ENCODE measurements at places on chromosomes 4 and X. TPM values are rescaled to one million over a fixed set of nuclear protein-coding genes. Genes with fewer than 3 reads are reported as not detected.

GRCh38 chr4:59971952-59972351 lies 1228.2 kb upstream of the ADGRL3 start:
- H3K27me3 ChIP-seq: no peaks in the 10 kb centered on the region
- DNase-seq: no peak
- no peaks in the 10 kb centered on the region for H3K4me1 ChIP-seq
- H3K27ac ChIP-seq: no peak overlapping the region
- H3K4me3 ChIP-seq: no peak overlapping the region

DNA sequence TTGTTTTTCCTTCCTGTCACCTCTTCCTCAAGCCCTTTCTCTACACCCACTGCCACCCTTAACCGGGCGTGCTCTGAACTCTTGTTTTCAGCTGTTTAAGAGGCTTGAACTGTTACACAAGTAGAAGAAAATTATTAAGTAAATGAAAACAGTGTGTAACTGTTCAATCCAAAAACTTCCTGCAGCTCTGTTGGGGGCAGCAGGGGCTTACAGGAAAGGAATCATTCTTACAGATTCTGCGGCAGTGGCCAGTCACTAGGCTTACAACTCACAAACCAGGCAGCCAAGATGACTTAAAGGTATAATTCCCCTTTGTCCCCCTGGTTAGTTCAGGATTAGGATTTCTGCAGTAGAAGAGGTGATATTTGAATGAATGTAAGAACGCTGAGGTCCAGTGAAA lies 70.2 kb upstream of the ETNPPL start:
- peak; percentile 64 for DNase-seq
- no peaks in the 10 kb centered on the region for H3K27me3 ChIP-seq

DNA sequence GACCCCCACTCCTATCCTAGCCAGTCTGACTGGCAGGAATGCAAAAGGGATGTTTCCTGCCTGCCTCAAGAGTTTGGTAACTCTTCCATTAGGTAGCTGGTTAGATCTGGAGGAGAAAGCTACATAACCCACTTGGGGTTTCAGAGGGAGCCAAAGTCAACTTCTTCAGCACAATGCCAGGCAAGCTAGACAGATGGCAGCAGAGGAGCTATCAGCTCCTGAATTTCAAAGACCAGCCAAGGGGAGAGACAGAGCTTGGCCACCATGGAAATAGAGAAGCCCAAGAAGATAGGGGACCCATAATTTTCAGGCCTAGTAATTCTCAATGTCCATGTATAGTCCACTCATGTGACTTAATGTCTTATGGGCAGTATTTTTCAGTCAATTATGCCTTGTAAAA lies 56.4 kb downstream of the PGRMC1 start:
- no peak for DNase-seq
- H3K36me3 ChIP-seq: no peaks in the 10 kb centered on the region
- no peak overlapping the region for H3K4me3 ChIP-seq
- H3K27me3 ChIP-seq: no peaks in the 10 kb centered on the region
- no peak overlapping the region for H3K27ac ChIP-seq

Gene KLF3
- total RNA-seq: 38.4 TPM

GRCh38 chrX:40506201-40506985 lies 74.4 kb upstream of the ATP6AP2 start:
- no peaks in the 10 kb centered on the region for H3K27me3 ChIP-seq
- no peaks in the 10 kb centered on the region for H3K36me3 ChIP-seq
- DNase-seq: no peak
- no peak overlapping the region for H3K4me3 ChIP-seq

DNA sequence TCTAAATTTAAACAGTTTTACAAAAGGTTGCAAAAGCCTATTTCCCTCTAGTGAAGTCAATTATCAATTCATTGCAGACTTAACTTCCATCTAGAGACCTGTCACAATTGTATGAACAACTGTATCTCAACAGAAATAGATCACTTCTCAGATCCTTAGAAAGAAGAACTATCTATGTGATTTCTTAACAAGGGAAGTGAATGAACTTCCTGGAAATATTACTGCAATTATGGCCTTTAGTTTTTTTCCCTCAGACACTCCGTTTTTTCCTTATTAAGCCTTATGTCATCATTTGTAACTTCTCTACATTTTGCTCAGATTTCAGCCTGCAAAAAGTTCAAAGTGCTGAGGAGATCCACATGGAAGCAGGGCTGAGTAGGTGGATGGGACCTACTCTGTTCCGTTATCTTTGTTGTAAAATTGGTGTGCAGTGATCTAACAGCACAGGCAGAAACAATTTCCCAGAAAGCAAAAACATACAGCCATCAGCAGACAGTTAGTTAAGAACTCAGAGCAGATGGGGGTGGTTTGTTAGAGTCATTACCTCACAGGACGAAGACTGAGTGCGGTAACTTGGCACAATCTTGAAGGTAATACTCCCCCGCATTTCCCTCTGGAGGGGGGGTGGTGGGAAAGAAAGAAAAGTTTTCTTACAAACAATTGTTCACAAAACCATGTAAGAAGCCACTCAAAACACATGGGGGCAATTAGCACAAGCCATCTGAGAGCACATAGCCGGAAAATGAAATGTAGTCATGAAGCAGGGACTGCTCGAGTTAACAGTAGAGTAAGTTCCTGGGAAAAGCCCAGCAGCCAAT lies 112.3 kb downstream of the NYX start:
- no peaks in the 10 kb centered on the region for H3K36me3 ChIP-seq
- H3K27me3 ChIP-seq: no peaks in the 10 kb centered on the region
- H3K4me3 ChIP-seq: no peak overlapping the region
- DNase-seq: peak; percentile 39
- H3K27ac ChIP-seq: no peak overlapping the region
- H3K4me1 ChIP-seq: peaks cover 12% of the 10 kb centered on the region

- no peaks in the 10 kb centered on the region for H3K4me1 ChIP-seq
- no peak overlapping the region for H3K27ac ChIP-seq
- H3K36me3 ChIP-seq: no peaks in the 10 kb centered on the region
- H3K27me3 ChIP-seq: no peaks in the 10 kb centered on the region
These were observed 28.7 kb downstream of the CLDN34 start for GRCh38 chrX:9995855-9996339.

Gene LDB2
- total RNA-seq: 45.1 TPM

DNA sequence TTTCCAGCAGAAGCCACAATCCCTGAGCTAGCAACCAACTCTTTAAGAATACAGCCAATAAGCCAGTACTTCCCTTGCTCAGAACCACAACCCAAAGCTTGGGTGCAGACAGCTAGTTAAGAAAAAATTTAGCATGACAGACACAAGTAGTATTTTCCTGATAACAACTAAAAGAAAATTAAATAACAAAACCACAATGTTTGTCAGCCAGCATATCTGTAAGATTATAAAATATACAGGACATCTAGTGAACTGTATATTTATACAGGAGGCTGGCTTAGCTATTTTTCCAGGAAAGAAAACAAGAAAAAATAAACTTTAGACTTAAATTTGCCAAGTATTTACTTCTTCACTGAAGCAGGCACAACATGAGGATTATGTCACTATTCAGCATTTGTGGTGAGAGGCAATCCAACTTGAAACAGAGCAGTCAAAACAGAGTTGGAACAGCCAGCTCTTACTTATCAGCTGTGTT lies 6.6 kb downstream of the PF4V1 start:
- no peaks in the 10 kb centered on the region for H3K36me3 ChIP-seq
- no peaks in the 10 kb centered on the region for H3K27me3 ChIP-seq
- no peak overlapping the region for H3K27ac ChIP-seq
- no peak for DNase-seq

- no peak overlapping the region for H3K27ac ChIP-seq
- no peak for DNase-seq
- H3K27me3 ChIP-seq: no peaks in the 10 kb centered on the region
- peaks cover 3% of the 10 kb centered on the region for H3K4me1 ChIP-seq
These were observed 18.7 kb upstream of the GPR34 start for GRCh38 chrX:41670112-41670511.

Gene EIF2S3
- 225 TPM for total RNA-seq

DNA sequence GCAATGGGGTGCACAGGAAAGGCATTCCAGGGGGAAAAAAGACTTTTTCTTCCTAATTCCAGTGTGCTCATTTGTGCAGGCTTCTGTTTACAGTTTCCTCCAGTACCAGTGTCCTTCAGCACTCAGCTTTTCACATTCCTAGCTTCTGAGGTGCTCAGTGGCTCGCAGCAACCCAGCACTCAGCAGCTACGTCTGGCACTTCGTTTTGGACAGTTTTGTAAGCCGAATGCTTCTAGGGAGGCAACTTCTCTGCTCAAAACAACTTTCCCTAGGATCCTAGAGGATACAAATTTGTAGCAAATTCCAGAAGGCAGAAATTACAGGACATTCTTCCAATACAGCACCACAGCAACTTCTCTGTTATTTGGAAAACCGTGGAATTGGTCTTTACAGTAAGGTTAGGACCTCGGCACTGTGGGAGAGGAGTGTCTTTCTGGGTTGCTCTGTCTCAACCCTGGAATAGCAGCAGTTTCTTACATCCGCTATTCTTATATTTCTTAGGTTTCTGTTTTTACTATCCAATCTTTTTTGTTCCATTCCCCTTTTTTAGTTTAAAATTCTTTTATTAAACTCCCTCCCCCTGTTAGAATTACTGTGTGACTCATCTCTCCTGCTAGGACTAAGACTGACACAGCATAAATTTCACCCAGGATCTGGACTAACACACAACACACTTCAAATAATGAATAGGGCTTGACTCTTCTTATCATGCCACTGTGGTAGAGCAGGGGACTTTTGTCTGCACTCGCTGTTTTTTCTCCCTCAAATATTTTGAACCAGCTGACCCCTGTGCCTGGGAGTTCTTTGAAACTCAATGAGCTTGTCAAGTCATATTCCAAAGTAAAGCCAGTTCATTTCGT lies 1314.7 kb downstream of the FSTL5 start:
- H3K27ac ChIP-seq: peak overlapping the region; percentile 32
- DNase-seq: peak; percentile 19
- no peaks in the 10 kb centered on the region for H3K36me3 ChIP-seq
- no peaks in the 10 kb centered on the region for H3K27me3 ChIP-seq
- peaks cover 4% of the 10 kb centered on the region for H3K4me1 ChIP-seq

Gene PNMA3
- total RNA-seq: 0.90 TPM

GRCh38 chrX:23478561-23478960 lies 143.9 kb downstream of the PTCHD1 start:
- H3K4me3 ChIP-seq: no peak overlapping the region
- no peak for DNase-seq
- no peaks in the 10 kb centered on the region for H3K27me3 ChIP-seq
- no peaks in the 10 kb centered on the region for H3K4me1 ChIP-seq
- H3K27ac ChIP-seq: no peak overlapping the region

Gene CASP3
- 65.5 TPM for total RNA-seq

Gene KIAA1210
- not detected for total RNA-seq

DNA sequence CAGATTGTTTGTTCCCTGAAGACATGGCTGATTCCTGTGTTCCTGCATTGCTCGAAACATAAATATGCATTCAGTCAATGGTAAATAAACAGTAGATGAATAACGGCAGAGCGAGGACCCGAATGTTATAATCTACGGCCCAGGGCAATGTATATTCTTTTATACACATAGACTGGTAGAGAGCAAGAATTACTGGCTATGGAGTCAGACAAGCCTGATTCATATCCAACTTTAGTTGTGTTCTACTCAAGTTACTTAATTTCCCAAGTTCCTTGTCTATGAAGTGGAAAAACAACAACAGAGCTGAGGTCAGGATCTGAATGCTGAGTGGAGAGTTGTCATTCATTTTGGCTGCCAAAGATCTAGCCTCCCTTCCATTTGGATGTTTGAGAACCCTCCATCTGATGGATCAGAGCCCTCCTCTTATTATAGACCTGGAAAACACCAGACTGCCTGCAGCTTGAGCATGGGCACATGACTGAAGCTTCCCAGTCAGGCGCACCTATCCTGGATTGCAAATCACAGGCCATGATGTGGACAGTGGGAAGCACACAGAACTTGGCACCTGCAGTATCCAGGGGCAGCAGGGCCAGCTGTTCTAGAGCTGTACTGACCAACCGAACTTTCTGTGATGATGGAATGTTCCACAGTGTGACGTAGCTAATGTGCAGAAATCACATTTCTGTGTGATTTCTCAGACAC lies 80.1 kb downstream of the FAM184B start:
- DNase-seq: no peak
- no peaks in the 10 kb centered on the region for H3K36me3 ChIP-seq
- no peaks in the 10 kb centered on the region for H3K4me1 ChIP-seq
- H3K4me3 ChIP-seq: no peak overlapping the region
- no peak overlapping the region for H3K27ac ChIP-seq

GRCh38 chrX:154546354-154547244 lies at the start of gene G6PD:
TSS of gene G6PD (minus strand) at chrX:154546846. CDS start at chrX:154546155, 691 bp downstream.
- H3K4me3 ChIP-seq: peak within 1 kb of the TSS; percentile 91
- no peaks in the 10 kb centered on the region for H3K27me3 ChIP-seq
- peak; percentile 75 for DNase-seq
- peaks cover 9% of the 10 kb centered on the region for H3K36me3 ChIP-seq
- H3K4me1 ChIP-seq: peaks cover 23% of the 10 kb centered on the region

DNA sequence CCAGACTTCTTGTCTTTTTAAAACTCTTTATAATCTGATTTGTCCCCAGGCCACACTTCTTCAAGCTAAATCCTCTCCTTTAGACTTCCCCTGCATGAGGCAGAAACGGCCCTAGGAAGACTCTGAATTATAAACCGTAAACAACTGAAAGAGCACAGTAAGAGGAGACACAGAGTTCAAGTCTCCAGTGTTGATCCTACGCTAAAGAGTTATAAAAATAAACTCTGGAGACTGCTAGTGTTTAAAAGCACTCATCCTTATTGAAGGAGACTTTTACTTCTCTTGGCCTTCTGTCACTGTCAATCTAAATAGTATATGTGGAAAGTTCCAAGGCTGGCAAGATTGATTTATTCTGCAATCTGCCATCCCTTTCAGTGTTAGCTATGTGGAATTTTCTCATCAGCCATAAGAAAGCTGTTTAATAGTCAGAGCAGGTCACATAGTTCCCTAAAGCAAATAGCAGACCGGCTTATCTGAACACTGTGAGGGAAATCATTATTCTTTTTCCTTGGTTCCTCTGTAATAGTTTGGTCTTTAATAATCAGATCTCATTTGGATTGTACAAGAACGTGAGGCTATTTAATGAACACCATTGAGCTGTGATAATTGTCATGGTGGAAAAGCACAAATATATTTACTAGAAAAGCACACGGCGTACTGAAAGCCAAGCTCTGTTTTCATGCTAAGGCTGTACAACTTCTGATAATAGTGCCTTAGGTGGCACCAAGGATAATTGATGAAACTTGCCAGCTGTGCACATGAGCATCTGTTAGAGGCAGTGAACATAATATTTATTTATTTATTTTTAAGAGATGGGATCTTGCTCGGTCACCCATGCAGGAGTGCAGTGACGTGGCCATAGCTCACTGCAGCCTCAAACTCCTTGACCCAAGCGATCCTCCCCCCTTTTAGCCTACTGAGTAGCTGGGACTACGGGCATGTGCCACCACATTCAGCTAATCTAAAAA lies 157.7 kb downstream of the CEP135 start:
- no peak overlapping the region for H3K27ac ChIP-seq
- no peak overlapping the region for H3K4me3 ChIP-seq
- no peaks in the 10 kb centered on the region for H3K4me1 ChIP-seq

- H3K4me3 ChIP-seq: no peak overlapping the region
- no peaks in the 10 kb centered on the region for H3K36me3 ChIP-seq
- H3K4me1 ChIP-seq: no peaks in the 10 kb centered on the region
These were observed 18.0 kb downstream of the CCDC149 start for GRCh38 chr4:24894846-24895245.

Gene PFKFB1
- not detected for total RNA-seq

Data from A673 (cell line).